H54 (cell line): ENCODE measurements at places on chromosomes 5 and 9.
A peak's percentile ranks its signal among the peaks of the same experiment; 100 is the strongest.

DNA sequence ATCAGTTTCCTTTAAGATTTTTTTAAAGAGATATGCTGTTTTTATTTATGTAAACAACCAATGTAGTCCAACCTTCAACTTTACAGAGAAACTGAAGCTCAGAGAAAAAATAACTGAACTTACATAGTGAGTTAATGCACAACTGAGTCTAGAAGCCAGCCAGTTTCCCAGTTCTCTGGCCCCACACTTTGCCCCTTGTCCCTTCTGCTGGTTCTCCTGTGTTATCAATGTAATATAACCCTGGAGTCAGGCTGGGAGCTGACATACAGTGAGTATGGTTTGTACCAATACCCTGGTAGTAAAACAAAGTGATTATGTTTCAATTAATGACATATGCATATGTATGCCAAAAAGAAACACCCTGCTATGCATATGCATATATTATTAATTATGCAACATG is 32.2 kb upstream of the GRIA1 start:
- DNase-seq = no peak

- no peak for DNase-seq
Measured at GRCh38 chr5:75265731-75266130, 29.1 kb upstream of the ANKRD31 start.

GRCh38 chr5:170120576-170120975 is 14.9 kb downstream of the FOXI1 start:
- DNase-seq = no peak

- DNase-seq = peak; percentile 18
Measured at GRCh38 chr5:109826426-109826825, 136.7 kb downstream of the MAN2A1 start.

GRCh38 chr9:97761056-97761598 is 64.0 kb upstream of the XPA start:
- no peak for DNase-seq

GRCh38 chr9:115042781-115043509 is 75.0 kb downstream of the TNC start:
- DNase-seq = no peak

- DNase-seq = no peak
Measured at GRCh38 chr9:125745682-125746016, 1.5 kb upstream of the PBX3 start.

GRCh38 chr5:173494446-173494845 is 122.0 kb downstream of the BOD1 start:
- no peak for DNase-seq

GRCh38 chr9:114169029-114169951 is 14.0 kb downstream of the COL27A1 start:
- no peak for DNase-seq

GRCh38 chr5:58127255-58128220 is 332.3 kb downstream of the PLK2 start:
- DNase-seq = no peak

GRCh38 chr5:10149911-10150310 is 99.8 kb downstream of the ATPSCKMT start:
- DNase-seq = no peak

GRCh38 chr5:15554542-15554941 is 54.6 kb downstream of the FBXL7 start:
- no peak for DNase-seq

- no peak for DNase-seq
Measured at GRCh38 chr5:58072300-58072965, 387.5 kb downstream of the PLK2 start.

- DNase-seq = no peak
Measured at GRCh38 chr5:142316051-142316450, 8.8 kb downstream of the SPRY4 start.

DNA sequence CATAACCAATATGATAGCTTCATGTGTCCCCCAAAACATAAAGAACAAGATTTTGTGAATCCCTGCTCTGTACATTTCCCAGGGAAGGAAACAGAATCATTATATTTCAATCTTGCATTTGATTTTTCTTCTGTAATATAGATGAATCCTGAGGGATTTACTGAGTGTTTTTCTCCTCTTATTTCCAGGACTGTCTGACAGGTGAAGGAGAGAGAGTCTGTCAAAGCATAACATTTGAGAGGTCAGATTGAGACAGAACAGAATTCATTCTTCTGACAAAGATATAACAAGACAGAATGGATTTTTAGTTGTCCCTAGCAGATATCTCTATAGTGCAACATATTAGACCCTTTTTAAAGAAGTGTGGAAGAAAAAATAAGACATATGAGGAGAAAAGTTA is 354.5 kb upstream of the IZUMO3 start:
- DNase-seq = no peak

DNA sequence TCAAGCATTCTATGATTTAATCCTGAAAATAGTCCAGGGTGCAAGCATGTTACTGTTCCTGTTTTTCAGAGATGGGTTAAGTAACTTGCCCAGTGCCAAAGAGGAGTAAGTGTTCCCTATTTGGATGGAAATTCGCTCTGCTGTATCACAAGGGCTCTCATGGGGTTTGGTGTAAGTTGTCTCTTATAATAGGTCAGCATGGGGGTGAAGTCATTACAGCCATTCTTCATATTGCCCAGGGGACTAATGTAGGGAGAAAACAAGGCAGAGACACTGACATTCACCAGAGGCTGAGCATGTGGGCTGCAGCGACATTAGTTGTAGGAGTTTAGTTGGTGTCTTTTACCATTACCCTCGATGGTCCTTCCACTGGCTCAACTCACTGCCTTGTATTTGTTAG is 142.1 kb upstream of the GLRA1 start:
- DNase-seq = no peak

DNA sequence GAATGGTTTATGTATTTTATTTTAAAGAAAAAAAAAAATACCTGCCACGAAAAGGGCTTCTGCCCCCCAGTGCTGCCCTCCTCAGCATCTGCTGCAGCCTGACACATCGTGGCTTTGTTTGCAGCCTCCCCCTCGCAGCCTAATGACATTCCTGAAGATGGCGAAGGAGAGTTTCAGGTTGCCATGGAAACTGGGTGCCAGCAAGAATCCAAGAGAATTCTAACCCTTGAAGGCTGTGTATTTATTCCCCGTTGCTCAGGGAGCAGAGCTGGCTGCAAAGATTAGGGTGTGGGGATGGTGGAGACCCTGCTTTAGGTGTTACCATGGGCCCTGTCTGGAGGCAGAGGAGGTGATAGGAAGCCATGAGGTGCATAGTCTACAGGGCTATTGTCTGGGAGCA is 126.6 kb downstream of the NSG2 start:
- no peak for DNase-seq

DNA sequence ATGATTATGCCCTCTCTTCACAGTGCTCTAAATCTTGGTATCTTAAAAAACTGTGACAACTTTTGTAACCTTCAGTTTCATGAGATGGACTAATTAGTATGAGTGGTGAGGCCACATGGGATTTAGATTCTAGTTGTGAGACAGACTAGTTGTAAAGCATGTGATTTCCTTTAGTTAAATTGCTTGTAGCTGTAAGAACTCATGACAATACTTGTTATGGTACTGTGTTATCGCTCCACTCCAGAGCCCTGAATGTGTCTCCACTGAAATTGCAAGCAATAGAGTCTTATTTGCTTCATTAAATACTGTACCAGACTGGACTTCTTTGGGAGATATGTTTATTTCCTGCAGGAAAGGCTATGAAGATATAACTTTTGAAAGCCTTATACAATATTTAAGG is 1198.3 kb upstream of the CDH6 start:
- DNase-seq = no peak

DNA sequence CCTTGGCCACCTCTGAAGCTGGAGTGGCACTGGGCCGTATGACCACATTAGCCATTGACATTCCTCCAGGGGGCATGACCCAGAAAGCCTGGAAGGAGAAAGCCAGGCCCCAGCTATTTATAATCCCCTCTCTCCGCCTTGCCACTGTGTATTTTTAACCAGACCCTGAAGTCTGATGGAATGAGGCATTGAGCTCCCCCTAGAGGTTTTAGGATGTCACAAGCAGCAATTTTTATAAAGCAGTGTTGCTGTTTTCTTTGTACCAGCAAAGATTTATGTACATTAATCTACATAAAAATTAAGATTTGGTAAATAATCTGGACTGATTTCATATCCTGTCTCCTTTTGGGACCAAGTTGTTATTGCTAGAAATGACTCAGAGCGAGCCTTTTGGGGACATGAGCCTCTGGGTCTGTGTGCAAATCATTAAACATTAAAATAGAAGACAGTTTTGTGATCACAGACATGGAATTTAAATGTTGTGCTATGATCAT is 127.1 kb downstream of the TRIO start:
- peak; percentile 40 for DNase-seq

GRCh38 chr9:70868041-70868440 is 253.4 kb downstream of the TRPM3 start:
- DNase-seq = no peak

DNA sequence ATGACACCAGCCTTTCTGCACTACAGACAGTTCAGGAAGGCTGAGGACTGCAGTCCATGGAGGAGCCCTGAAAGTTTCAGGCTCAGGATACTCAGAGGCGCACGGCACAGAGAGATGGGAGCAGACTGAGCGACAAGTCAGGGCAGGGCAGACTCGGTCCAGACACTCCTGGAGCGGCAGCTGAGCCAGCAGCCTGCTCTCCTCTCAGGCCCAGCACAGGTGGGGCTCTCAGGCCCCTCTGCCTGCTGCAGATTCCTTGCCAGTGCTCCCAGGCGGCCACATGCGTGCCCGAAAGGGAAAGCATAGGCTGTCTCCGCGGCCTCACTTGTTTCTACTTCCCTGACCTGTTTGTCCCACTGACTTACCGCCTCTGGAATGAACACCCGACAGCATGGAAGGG is 228.3 kb downstream of the IRX2 start:
- no peak for DNase-seq

DNA sequence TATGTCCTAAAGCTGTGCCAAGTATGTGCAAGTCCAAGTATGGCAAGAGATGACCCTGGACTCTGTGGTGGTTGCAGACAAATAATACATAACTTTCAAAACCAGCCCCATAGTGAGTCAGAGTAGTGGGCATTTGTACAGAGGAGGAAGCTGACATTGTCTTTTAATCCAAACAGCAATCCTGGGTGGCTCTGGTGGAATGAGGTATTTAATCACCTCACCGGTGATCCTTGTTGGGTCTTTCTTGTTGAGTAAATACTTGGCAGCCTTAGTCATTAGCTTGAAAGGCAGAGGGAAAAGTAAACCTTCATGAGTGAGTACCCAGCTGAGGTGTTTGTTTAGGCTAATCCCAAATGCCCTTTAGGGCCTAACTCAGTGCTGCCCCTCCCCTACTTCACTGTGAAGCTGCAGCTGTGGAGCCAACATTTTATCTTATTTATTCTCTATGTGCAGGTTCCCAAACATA is 148.7 kb upstream of the SLC12A2 start:
- DNase-seq = peak; percentile 42

GRCh38 chr5:147051193-147051592 is 172.6 kb upstream of the PPP2R2B start:
- DNase-seq = peak; percentile 19

GRCh38 chr5:172377856-172378255 is 76.5 kb downstream of the SH3PXD2B start:
- no peak for DNase-seq

- DNase-seq = no peak
Measured at GRCh38 chr9:128902351-128903078, 18.3 kb upstream of the PHYHD1 start.

DNA sequence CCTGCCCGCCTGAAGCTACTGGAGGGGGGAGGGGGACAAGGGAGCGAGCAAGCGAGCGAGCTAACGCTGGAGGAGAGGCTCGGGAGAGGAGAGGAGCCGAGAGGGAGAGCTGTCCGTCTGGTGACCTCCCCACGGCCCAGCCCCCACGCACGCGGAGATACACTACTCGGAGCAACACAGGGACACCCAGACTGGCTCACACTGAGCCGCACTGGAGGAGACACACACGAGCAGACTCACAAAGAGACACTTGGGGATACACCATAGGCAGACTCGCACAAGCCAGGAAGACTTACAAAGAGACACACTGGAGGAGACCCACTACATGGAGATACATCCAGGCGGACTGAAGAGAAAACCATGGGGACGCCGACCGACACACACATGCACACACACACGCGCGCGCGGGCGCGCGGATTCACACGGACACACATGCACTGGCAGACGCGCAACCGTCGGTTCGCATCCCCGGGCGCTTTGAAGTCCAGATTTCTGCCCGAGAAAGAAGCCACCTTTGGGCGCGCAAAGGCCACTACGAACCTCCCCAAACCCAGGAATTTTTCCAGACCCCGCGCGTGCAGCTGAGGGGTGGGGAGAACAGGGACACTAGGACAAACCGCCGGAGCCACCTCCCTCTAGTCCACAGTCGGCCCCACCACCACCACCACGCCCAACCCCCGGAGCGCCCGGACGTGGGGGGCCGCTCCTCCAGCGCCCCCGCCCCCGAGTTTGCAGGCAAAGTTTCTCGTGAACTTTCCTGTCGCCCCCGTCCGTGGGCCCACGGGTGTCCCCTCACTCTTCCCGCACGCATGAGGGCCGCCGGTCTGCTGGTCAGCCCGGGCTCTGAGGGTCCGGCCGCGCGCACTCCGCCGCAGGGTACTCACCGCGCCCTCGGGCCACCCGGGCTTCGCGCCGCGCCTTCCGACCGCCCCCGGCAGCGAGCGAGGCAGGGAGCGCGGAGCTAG is 571 bp downstream of the CNTFR start:
- no peak for DNase-seq

DNA sequence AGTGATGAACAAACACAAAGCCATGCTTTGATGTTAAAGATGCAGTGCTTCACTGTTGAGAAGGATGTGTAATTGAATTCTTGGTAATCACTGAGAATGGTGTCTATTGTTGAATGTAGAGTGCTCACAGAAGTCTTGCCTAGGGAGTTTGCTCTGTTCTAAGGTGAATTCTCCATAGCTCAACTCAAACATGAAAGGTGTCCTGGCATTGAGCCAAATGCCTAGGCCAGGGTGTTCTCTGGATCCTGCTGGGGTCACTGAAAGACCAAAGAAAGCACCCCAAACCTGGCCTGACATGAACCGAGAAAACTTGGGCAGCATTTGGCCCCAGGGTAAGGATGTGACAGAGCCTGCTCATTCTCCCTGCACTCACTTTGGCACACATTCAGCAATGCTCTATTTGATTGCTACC is 217.3 kb downstream of the ARL15 start:
- DNase-seq = no peak

GRCh38 chr5:77772729-77773128 is 3.4 kb downstream of the TBCA start:
- DNase-seq = no peak

- DNase-seq = no peak
Measured at GRCh38 chr9:134655101-134655500, 13.5 kb downstream of the COL5A1 start.

DNA sequence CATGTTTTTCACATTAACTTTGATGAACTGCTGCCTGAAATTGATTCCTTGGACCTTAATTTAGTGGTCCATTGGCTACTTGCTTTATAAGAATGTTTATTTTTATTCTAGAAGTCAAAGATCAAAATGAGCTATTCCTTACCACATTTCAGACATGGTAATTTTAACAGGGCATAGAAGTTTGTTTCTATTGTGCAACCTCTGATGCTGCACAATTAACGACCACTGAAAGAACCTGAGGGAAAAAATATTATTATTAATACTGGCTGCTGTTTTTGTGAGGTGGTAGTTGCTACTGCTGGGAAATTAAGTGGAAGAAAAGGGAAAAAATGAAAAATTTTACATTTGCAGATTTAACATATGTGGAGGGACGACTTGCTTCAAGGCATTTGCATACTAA is 37.9 kb upstream of the RAB3C start:
- no peak for DNase-seq
